ENCODE measurements at places on chromosomes 12 and 14. TPM values are rescaled to one million over a fixed set of nuclear protein-coding genes. Genes with fewer than 3 reads are reported as not detected.
A peak's percentile ranks its signal among the peaks of the same experiment; 100 is the strongest.

- DNase-seq, result no peak
Measured at GRCh38 chr12:18640321-18640955, 97.4 kb downstream of the PLCZ1 start.

DNA sequence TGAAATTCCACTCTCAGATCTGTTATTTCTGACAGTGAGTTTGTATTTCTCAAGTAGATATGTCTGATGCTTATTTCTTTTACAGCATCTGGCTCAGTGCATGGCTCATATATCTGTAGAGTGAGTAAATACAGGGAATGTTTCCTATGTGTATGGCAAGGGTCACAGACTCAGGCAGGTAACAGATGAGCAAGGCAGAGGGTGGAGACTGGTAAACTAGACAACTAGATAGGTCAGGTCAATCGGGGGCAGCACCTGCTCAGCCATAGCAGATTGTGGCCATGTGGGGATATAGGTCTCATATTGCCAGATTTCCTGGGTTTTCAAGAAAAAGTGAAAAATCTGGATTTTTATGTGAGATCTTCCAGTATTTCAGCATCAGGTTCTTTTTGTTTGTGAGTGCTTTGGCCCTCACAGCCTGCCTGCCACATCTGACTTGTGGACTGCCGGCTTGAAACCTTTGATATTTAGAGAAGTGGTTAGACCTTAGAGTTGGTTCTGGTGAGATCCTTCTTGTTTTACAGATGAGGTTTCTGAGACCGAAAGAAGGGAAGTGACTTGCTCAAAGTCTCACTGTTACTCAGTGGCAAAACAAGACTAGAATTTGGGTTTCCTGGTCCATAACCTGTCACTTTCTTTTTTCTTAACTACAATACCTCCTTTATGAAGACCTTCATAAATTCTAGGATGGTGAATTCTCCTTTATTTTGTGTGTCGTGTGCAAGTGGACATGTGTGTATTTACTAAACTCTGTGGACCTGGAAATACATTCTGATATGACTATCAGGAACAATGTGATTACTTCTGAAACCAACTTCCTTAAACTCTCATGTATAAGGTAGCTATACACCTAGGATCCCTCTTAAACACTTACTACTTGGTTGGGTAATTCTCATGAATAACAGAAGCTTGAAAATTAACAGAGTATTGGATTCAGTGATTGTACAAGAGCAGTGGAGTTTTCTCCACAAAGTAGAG is 34.4 kb downstream of the PROX2 start:
- DNase-seq, result no peak

DNA sequence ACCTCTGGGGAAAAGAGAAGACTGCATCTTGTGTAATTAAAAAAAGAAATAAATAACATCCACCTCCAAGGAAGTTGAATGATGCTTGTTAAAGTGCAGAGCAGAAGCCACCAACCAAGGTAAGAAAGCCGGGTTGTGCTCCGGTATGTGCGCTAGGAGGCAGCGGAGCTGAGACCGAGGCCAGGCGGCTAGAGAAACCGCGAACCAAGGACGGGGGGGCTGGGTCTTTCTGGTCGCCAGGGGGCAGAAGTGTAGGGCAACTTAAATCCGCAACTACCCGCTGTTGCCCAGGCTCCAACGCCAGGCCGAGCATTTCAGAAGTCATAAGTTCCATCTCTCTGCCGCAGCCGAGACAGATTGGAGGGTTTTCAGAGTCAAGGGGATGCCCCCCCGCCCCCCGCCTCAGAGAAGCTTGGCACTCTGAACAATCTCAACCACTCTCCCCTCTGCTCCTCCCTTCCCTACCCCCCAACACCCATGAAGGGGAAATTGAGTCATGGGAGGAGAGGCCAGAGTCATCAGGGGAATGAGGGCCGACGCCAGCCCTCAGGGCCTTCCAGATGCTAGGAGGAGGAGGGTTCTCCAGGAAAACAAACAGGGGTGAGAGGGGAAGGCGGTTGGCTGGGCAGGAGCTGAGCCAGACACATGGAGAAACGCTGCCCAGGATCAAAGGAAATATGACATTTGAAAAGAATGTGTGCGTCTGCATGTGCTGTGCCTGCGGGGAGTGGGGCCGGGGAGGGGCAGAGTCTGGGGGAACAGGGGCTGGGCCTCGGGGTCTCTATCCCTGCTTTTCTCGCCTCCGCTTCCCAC is 2.2 kb upstream of the NFATC4 start:
- peak; percentile 95 for DNase-seq

- DNase-seq, result peak; percentile 55
Measured at GRCh38 chr12:5258498-5258897, 173.4 kb upstream of the NTF3 start.

- no peak for DNase-seq
Measured at GRCh38 chr12:114904254-114905003, 220.5 kb upstream of the TBX3 start.

- DNase-seq, result no peak
Measured at GRCh38 chr12:68761901-68762630, 16.1 kb downstream of the SLC35E3 start.

GRCh38 chr12:109064143-109064542 is 11.8 kb downstream of the USP30 start:
- no peak for DNase-seq

DNA sequence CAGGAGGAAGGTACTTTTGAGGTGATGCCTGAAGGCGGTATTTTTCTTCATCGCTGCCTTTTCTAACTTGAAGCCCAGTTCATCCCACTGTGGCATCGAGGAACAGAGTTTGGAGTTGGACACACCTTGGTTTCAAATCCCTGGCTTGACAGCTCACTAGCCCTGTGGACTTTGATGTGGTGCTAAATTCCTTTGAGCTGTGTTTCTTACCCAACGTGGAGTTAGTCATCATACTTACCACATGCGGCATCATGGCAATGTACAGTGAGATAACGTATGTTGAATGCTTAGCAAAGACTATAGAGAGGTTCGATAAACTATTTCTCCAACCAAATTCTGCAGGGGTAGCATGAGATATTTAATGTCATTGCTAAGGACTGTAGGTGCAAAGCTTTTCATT is 3.4 kb downstream of the PLEKHG3 start:
- no peak for DNase-seq

DNA sequence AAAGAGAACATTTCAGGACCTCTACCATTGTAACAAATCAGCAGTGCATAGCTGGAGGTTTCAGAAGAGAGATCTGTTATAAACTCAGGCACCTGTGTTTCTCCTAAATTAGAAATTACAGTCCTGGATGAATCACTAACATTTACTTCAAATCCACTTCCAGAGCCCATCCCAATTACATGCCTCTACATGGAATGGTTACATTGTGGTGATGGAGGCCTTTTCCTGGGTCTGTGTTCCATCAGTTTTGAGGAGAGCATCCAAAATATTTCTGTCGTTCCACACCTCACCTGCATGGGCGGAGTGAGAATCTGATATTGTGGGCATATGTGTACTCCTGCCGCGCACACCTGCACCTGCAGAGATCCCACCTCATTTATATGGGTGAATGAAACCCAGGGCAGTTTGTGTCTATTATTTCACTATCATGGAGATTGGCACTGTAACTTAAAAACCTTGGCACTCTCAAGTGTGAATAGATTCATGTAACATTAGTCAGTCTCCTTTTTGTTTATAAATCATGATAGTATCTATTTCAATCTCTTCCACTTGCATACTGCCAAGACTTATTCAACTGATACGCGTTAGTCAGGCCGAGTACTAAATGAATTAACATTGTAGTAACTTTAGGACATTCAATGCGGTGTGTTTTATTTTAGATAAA is 215.1 kb upstream of the FAR2 start:
- no peak for DNase-seq

- peak; percentile 94 for DNase-seq
Measured at GRCh38 chr12:132414634-132415326, 75.2 kb upstream of the FBRSL1 start.

GRCh38 chr12:129772501-129773493 is 131.0 kb downstream of the TMEM132D start:
- no peak for DNase-seq

- DNase-seq, result peak; percentile 44
Measured at GRCh38 chr12:43579206-43579605, 27.2 kb upstream of the ADAMTS20 start.

GRCh38 chr12:68641138-68641537 is 30.4 kb downstream of the RAP1B start:
- DNase-seq, result no peak

DNA sequence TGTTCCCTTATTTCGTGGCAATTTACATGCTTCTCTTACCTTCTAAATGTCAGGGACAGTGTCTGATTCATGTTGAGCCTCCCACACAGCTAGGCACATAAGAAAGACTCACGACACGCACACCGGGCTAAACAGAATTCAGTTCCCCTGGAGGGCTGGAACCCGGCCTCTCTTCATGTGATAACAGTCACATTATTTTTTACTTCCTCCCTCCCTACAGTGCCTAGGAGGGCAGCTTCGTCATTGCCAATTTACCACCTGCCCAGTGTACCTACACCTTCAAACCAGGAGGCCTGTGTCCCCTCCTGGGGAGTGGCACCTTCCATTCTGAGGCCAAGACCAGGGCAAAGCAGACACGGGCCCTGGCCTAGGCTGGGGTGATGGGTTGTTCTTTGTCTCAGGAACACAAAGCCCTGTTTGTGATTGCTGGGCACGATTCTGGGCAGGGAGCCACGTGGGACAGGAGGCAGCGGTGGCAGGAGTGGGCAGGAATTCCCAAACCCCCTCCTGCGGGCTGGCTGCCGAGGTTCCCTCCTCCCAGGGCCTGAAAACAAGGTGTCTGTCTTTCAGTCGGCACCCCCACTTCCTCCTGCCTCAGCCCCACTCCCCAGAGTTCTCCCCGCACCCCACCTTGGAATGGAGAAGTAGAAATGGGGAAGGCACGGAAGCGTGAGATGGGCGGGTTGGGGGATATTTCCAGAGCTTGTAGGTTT is 6.8 kb upstream of the RASAL1 start:
- peak; percentile 32 for DNase-seq

GRCh38 chr12:49170924-49171323 is 18.0 kb downstream of the TUBA1A start:
- no peak for DNase-seq

GRCh38 chr14:68238551-68238950 is 419.0 kb downstream of the RAD51B start:
- DNase-seq, result no peak

DNA sequence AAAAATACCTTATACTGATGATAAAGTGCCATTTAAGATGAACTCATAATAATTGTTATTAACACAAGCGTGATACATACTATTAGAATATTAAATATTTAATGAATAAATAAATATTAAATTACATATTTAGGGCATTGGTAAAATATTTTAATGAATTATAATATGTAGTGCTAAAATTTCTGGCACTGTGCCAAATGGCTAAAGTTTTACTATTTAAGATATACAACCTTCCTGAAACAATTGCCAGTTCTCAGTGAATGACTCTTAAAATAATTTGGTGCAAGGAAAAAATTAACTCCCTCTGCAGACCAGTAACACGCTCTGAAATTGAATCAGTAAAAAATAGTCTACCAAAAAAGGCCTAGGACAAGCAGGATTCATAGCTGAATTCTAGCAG is 428.9 kb upstream of the ATXN7L3B start:
- DNase-seq, result no peak

GRCh38 chr12:73266206-73266605 is 994.0 kb downstream of the TRHDE start:
- no peak for DNase-seq

GRCh38 chr14:97179573-97179972 is 382.4 kb downstream of the VRK1 start:
- DNase-seq, result no peak

JPH4 gene
- 1.1 TPM for total RNA-seq

CLEC4D gene
- 0.31 TPM for total RNA-seq

RPS6KL1 gene
- total RNA-seq, result 12.6 TPM

KLRC2 gene
- total RNA-seq, result not detected

NKX2-8 gene
- not detected for total RNA-seq

SOX5 gene
- 7.8 TPM for total RNA-seq

RHOJ gene
- 27.2 TPM for total RNA-seq

ZCRB1 gene
- total RNA-seq, result 17.0 TPM

SLC22A17 gene
- total RNA-seq, result 30.5 TPM

TDRD9 gene
- 1.0 TPM for total RNA-seq

KRT77 gene
- total RNA-seq, result 0.10 TPM

PIANP gene
- total RNA-seq, result 1.6 TPM

IL22 gene
- total RNA-seq, result not detected

FIGNL2 gene
- 0.72 TPM for total RNA-seq

MARCHF9 gene
- total RNA-seq, result 9.2 TPM

ANAPC5 gene
- 198 TPM for total RNA-seq

Data from tongue (tissue), 3 donors.